Activated T-cell treated with anti-CD3 and anti-CD28 coated beads for 24 hours (primary cell): ENCODE measurements at places on chromosomes 16 and 17.

- no peak for DNase-seq
Observed at GRCh38 chr16:2776500-2777139, 460 bp downstream of the ELOB start.

- DNase-seq, result no peak
Observed at GRCh38 chr16:24364596-24364995, 108.5 kb downstream of the CACNG3 start.

GRCh38 chr17:40832840-40833239 lies 10.4 kb upstream of the KRT10 start:
- no peak for DNase-seq

DNA sequence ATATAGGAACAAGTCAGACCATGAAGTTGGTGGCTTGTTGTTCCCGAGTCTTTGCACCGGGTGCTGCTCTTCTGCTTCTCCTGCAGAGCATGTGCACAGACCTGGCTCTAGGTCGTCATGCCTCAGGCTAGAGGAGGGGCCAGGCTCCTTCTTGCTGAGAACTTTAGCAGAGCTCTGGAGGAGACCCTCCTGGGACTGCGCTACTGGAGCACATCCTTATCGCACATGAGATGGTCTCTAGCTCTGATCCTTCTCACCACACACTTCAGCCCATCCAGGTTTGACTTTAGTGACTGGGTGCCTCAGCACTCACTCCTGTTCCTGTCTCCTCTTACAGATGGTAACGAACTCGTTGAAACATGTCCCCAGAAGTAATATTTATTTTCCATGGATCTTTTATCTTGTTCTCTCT lies 14.9 kb downstream of the FOXK2 start:
- DNase-seq, result no peak

DNA sequence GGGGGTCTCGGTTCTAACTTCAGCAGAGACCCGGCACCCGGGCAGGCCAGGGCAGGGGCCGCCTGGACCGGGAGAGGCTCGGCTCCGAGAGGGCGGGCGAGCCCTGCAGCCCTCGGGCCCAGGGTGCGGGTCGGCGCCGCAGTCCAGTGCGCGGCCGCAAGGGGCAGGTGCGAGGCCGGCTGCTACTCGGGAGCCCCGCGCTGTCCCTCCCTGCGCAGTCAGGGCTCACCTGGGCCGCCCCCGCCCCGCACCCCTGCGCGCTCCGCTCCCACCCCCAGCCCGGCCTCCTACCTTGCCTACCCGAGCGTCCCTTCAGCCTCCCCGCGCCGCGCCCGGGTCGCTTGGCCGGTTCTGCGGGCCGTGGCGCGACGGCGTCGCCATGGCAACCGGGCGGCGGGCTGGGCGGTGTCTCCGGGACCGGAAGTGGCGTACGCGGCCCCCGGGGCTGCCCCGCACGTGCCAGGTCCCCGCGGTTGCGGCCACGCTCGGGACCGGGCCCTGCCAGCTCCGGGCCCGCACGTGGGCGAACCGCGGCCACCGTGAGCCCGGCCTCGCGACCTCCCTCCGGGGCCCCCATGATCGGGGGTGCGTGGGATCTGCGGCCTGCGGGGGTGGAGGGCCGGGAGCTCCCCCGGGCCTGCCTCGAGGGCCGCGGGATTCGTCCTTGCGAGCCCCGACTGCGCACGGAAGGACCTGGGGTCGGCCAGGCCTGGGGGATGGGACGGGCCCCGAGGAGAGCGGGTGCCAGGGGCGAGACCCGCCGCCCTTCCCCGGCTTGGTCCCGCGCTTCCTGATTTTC lies at the start of gene CYB561:
Gene CYB561, minus strand, starts transcription at position 353 of the 799 bp plus-strand sequence. CDS start 8,759 bp downstream, outside the sequence.
- peak; percentile 56 for DNase-seq

- DNase-seq, result no peak
Observed at GRCh38 chr16:2388139-2388874, 40.9 kb upstream of the CCNF start.

DNA sequence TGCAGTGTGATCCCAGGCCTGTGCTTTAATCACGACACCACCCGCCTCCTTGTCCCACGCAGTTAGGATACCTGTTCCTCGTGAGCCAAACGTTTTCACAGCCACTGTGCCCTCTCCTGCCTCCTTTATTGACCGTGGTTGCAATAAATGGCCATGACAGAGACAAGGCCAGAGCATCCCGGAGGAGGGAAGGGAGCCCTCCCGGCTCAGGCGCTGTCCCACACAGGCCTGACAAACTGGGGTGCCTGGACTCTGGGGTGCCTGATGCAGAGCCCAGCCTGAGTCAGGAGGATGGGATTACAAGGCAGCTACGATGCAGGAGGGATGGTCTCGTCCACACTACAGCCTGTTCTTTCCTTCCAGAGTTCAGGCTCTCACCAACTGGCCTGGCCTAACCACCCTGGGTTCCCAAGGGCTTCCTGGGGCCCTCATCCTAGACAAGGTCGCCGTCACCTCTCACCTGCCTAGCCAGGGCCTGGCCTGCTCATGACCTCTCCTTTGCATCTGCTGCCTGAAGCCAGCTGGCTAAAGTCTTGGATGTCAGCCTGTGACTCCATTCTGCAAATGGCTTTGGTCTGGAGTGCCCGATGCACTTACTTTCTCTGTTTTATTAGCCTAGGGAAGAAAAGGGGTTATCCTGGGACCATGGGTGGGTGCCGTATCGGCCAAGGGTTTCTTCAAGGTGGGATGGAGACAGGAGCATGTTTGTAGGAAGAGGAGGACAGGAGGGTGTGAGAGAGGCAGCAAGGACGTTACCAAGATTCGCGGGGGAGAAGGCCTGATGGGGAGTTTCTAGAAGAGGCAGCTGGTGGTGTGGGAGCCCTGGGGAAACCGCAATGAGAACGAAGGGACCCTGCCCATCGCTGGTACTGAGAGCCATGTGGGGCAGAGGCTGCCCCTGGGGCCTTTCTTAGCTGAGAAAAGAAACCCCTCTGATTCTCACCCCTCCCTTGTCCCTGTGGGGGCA lies 234.3 kb upstream of the TNRC6C start:
- DNase-seq, result no peak

GRCh38 chr17:34680151-34680550 lies 100.8 kb downstream of the TMEM132E start:
- no peak for DNase-seq

DNA sequence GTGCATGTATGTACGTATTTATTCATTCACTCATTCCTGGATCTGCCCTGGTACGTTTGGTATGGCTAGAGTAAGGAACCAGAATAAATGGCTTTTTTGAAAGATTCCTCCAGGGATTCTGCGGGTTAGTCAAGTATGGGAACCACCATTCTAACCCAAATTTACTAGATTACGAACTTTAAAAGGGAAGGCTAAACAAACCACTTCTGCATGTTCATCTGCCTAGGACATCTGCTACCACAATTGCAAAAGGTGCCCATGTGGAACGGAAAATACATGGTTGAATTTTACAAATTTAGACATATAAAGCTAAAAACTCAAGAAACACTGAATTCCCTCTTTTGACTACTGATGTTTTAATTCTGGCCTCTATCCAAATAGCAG lies 22.1 kb downstream of the CYTH1 start:
- DNase-seq, result no peak
